ENCODE measurements at places on chromosomes 1 and 21.
A peak's percentile ranks its signal among the peaks of the same experiment; 100 is the strongest.

- DNase-seq: peak; percentile 13
Measured at GRCh38 chr1:65765631-65766030, 27.1 kb upstream of the PDE4B start.

- no peak for DNase-seq
Measured at GRCh38 chr21:32182449-32182848, 96.4 kb downstream of the MIS18A start.

DNA sequence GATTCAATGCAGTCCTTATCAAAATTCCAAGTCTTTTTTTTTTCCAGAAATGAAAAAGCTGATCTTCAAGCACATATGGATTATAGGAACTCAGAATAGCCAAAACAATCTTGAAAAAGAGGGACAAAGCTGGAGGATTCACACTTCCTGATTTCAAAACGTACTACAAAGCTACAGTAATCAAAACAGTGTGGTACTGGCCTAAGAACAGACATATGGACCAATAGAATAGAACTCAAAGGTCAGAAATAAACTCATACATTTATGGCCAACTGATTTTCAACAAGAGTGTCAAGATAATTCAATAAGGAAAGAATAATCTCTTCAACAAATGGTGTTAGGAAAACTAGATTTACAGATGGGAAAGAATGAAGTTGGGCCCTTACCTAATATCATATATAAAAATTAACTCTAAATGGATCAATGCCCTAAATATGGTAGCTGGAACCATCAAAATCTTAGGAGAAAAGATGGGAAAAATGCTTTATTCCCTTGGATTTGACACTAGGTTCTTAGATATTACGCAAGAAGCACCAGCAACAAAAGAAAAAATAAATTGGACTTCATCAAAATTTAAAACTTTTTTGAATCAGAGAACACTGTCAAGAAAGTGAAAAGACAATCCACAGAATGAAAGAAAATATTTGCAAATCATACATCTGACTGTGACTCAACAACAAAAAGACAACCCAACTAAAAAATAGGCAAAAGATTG lies 4.0 kb upstream of the KRTAP10-12 start:
- no peak for DNase-seq

DNA sequence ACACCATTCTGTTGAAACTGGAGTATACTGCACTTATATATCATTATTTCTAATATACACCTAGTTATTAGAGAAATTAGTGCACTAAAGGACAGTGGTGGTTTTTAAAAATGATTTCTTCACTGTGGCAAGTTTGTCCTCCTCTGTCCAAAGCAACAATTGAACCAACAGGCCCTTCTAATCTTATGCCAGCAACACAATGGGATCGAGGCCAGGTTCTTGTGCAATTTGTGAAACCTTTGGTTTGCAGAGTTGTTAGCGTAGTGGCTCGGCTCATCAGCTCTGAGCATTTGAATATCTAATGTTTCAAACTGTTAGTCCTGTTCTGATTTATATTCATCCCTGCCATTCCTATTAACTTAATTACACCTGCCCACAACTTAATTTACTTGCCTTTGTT lies 9.9 kb upstream of the LRRC39 start:
- DNase-seq: no peak

GRCh38 chr1:114104949-114105348 lies 48.7 kb downstream of the SYT6 start:
- no peak for DNase-seq

GRCh38 chr1:91929250-91929649 lies 20.0 kb upstream of the BRDT start:
- DNase-seq: no peak

DNA sequence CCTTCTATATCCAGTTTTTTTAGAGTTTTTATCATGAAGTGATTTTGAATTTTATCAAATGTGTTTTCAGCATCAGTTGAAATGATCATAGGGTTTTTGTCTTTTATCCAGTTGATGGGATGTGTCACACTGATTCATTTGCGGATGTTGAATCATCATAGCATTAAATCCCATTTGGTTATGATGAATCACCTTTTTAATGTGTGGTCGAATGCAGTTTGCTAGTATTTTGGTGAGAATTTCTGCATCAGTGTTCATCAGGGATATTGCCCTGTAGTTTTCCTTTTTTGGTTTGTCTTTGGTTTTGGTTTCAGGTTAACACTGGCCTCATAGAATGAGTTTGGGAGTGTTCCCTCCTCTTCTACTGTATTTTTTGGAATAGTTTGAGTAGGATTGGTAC lies 80.3 kb downstream of the DIRAS3 start:
- DNase-seq: no peak

DNA sequence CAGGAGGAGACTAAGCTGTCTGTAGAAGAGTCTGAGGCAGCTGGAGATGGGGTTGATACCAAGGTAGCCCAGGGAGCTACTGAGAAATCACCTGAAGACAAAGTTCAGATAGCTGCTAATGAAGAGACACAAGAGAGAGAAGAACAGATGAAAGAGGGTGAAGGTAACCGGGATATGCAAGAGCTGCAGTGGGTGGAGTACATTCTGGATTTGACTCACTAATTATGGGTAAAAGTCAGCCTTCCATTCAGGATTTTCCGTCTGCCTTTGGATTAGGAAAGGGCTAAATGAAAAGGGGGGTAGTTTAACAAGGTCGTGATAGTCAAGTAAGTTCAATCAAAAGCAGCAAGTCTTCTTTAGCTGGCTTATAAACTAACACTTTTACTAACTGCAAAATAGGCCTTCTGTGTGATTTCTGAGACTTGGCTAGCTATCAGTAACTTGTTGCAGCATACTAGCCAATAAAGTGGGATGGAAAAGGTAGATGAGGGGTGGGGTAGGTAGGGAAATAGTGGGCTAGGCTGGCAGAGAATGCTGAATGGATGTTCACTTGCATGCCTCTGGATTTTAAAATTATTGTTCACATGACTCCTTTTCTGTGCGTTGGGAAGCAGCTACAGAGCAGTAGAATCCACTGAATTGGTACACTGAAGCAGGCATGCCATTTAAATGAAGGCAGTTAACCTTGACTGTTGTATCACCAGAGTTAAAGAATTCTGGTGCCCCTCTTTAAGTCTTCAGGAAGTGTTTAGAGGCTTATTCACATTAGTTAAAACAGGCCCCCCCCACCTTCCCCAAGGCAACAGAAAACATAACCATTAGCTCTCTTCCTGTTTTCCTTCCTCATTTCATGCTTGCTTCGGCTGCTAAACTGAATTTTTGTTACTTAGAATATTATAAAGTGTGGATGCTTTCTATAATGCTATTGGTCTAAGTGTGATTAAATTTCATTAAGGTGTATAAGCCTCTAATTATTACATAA lies 15.4 kb downstream of the CCDC17 start:
- peak; percentile 31 for DNase-seq

- no peak for DNase-seq
Measured at GRCh38 chr1:230735447-230735846, 11.7 kb upstream of the CAPN9 start.

DNA sequence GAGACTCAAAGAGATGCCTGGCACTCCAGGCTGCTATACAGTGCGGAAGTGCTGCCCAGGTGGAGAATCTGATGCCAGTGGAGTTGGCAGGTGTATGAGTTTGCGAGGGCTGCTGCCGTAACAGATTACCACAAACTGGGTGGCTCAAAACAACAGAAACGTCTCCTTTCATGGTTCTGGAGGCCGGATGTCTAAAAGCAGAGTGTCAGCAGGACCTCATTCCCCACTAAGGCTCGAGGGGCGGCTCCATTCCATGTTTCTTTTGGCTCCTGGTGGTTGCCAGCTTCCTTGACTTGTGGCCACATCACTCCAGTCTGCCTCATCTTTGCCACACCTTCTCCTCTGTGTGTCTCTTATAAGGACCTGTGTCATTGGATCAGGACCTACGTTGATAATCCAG lies 10.0 kb downstream of the RCSD1 start:
- no peak for DNase-seq

DNA sequence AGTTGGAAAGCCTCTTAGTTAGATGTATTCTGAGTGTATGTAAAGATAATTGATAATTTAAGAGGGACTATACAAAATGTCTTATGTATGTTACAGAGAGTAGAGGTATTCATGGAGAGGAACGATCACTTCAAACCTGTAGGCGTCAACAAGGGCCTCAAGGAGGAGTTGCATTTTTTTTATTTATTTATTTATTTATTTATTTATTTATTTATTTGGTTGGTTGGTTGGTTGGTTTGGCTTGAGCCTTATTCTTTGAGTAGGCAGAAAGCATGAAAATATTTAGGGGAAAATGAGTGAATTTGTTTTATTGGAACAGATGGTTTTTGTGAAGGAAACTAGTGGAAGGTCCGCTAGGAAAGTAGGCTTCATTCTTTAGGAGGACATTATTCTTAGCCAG lies 8.5 kb downstream of the ANGPTL1 start:
- DNase-seq: no peak

GRCh38 chr1:32929366-32929765 lies 28.2 kb upstream of the TMEM54 start:
- DNase-seq: no peak

DNA sequence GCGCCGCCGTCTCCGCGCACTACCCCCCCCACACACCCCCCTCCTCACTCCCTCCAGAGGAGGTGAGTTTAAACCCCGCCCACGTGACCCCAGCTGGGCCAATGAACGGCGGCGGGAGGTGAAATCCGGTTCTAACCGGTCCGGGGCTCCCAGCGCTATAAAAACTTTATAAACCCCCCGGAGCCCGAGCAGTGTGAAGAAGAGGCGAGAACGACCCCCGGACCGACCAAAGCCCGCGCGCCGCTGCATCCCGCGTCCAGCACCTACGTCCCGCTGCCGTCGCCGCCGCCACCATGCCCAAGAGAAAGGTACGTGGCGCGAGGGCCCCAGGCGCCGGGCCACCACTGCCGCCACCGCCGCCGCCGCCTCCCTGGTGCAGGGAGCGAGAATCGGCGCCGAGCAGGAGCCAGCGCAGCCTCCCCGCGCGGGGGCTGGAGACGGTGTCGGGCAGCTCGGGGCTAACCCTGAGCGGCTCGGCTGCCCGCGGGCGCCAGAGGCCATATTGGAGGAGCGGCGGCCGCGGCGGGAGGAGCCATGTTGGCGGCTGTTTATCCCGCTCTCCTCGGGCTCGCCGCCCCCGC lies at the start of gene HMGN2:
Gene HMGN2, plus strand, starts transcription at position 121 of the 581 bp plus-strand sequence. Its CDS starts 173 bp downstream, at position 294.
- peak; percentile 91 for DNase-seq

DNA sequence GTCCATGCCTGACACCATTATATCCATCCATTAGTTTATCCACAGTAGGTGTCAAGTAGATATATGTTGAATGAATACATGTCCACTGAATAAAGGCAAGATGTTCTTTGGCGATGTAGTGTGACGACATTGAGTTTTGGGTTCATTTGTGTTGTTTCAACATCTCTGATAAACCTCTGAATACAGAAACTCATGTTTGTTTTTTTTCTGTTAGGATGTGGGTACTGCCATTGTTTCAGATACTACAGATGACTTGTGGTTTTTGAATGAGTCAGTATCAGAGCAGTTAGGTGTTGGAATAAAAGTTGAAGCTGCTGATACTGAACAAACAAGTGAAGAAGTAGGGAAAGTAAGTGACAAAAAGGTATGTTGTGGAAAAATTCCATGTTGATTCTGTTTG lies 28.1 kb downstream of the MDM4 start:
- DNase-seq: no peak

DNA sequence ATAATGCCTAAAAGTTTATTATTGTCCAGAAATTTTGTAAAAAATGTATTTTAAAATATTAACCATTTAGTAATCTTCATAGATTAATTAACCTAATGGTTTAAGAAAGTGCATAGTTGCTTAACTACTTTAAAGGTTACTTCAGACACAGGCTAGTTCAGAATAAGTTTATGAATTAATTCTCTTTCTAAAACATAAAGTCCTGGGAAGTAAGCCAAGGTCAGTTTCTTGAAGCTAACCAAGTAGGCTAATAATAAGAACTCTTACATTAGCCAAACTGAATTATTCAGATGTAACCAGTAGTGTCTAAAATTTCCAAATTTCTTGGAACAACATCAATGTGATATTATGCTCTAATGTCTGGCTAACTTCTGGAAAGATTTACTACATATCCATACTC lies 790.4 kb downstream of the NCAM2 start:
- DNase-seq: no peak

DNA sequence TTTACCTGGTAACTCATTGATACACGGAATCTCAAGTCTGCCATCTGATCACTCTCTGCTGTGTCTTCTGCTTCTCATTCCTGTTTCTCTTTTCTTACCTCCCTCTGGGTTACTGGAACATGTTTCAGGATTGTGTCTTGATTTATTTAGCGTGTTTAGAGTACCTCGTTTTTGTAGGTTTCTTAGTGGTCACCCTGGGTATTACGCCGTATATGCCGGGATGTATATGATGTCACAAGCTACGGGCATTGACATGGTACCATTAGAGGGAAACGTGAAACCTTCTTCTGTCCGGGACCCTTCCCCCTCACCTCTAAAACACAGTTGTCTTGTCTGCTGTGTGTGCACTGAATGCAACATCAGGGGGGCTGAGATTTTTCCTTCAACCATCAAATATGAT lies 2.8 kb downstream of the ACTRT2 start:
- DNase-seq: no peak

DNA sequence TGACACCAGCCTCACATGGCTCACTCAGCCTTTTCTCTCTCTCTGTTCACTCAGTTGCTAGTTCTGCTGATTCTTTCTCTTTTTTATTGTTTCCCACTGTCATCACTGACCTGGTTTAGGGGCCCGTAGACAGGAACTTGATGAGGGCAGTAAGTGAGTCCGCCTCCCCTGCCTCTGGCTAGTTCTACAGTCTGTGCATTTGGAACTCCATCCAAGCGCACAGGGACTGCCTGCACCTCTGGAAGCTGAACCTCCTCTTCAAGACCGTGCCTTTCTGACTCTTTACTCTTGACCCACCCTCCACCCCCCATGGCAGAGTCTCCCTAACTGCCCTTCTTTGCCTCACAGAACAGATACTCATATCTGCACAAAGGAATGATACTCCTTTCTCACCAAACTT lies 4.2 kb downstream of the TENT5C start:
- DNase-seq: no peak

DNA sequence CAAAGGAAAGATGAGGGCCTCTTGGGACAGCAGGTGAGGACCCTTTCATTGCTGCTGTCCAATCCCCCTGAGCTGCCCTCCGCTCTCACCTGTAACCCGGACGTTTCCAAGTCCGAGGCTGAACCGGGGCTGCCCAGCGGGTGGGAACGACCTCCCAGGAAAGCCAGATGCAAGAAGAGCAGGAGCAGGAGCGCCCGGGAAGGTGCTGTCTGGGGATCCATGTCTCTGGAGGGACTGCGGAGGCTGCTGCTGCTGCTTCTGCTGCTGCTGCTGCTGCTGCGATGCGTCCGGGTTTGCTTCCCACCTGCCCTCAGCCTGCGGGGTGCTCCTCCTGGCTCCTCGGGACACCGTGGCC lies at the start of gene NPPB:
Gene NPPB, minus strand, starts transcription at position 333 of the 355 bp plus-strand sequence. Its CDS starts 112 bp downstream, at position 221.
- no peak for DNase-seq

GRCh38 chr1:38580594-38580993 lies 279.0 kb downstream of the RRAGC start:
- no peak for DNase-seq

- DNase-seq: no peak
Measured at GRCh38 chr21:41185802-41186201, 17.8 kb downstream of the BACE2 start.

DNA sequence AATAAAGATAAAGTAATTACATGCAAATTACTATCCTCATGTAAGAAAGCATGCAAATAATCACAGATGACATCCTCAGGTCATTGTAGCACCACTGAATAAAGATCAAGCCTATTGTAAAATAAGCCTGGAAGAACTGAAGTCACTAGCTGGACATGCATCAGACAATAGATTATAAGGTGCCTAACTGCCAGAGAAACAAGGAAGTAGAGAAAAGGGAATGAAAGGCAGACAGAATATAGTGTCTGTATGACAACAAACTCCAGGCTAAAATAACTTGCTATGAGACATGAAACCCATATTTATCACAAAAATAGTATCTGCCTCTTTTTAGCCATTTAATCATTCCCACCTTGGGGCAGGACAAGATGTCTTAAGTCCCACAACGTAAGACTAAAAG lies 108.7 kb downstream of the ENAH start:
- DNase-seq: no peak

Measured in inflammatory macrophage (primary cell).